ENCODE measurements at places on chromosomes 2 and 18. TPM values are rescaled to one million over a fixed set of nuclear protein-coding genes. Genes with fewer than 3 reads are reported as not detected.

DNA sequence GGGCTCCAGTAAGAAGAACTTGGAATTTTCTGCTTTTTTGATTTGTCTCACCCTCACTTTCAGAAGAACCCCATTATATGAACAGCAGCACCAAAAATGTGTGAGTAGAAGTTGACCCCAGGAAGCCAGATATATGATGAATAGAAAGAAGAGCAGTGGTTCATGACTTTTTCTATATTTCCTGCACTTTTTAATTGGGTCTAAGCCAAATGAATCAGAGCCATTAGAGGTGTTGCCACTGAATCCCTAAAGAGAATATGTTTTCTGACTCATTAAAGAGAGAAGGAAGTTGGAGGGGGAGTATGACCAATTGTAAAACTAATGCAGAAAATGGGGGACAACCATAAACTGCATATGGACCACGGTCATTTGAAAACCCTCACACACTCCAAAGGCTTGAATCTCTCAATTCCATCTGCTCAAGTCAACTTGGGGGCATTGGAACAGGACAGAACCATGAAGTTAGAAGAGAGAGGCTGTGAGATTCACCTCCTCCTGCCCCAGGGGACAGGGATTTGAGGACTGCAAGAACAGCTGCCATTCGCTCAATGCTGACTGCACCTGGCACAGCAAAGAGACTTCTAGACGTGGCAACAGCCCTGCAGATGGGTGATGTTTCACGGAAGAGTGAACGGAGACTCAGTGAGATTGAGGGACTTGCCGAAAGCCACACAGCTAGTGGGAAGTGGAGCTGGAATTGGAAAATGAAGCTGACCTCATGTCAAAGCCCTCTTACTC lies 3.0 kb downstream of the DAPL1 start:
- DNase-seq, result no peak

- peak; percentile 50 for DNase-seq
Measured at GRCh38 chr2:64859312-64860212, 129.6 kb upstream of the SLC1A4 start.

DNA sequence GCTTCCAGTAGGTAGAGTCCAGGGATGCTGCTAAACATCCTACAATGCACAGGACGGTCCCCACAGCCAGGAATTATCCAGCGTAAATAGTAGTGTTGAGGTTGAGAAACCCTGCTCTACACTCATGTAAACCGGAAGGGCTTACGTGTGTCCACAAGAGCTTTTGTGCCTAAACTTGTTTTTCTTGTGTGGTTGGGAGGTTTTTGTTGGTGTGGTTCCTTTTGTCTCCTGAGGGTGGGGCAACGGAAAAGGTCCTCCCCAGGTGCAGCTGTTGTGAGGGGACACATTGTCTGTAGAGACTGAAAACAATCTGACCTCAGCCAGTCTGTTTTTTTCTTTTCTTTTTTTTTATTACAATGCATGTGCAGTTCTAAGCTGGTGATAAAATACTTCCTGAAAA lies 72.7 kb upstream of the MGAT5 start:
- DNase-seq, result no peak

DNA sequence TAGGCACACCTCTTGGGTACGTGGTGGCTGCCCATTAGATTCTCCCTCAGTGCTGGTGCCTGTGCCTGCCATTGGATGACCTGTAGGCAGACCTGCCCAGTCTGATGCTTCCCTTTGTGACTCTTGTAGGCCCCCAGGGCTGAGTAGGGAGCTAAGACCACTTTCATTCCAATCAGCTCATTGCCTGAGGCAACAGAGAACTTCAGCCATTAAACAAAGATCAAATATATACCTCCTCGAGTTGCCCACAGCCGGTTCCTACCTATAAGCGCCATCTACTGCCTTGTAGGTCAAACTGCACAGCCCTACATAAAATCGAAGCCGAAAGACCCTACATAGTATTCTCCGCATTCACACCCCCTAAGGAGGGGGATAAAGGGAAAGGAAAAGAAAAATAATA lies 184.6 kb downstream of the ETAA1 start:
- no peak for DNase-seq

DNA sequence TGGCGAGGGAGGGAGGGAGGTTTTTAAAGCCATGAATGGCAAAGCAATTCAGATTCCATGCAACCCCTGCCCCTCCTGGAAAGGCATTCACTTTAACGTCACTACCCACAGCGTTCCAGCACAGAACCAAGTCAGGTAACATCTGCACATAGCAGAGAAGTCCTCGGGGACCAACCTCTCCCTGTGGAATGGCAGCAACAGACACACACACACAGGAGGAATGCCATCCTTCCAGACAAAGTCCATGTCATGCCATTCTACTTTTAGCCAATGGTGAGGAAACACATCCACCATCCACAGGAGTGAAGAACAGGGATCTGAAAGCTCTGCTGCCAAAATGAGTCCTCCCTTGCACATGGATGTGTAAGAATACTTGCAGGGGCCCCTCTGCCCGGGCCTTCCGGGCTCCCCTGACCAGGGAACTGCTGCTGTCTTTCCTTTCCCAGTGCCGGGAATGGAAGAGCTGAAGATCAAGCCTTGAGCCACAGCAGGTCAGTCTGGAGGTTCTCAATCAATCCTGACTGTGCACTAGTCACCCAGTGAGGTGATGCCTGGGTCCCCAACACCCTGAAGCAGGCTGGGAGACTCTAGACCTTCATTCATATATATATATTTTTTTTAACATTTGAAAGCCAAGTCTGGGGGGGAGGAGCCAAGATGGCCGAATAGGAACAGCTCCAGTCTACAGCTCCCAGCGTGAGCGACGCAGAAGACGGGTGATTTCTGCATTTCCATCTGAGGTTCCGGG lies 63.7 kb downstream of the UXS1 start:
- DNase-seq, result no peak

DNA sequence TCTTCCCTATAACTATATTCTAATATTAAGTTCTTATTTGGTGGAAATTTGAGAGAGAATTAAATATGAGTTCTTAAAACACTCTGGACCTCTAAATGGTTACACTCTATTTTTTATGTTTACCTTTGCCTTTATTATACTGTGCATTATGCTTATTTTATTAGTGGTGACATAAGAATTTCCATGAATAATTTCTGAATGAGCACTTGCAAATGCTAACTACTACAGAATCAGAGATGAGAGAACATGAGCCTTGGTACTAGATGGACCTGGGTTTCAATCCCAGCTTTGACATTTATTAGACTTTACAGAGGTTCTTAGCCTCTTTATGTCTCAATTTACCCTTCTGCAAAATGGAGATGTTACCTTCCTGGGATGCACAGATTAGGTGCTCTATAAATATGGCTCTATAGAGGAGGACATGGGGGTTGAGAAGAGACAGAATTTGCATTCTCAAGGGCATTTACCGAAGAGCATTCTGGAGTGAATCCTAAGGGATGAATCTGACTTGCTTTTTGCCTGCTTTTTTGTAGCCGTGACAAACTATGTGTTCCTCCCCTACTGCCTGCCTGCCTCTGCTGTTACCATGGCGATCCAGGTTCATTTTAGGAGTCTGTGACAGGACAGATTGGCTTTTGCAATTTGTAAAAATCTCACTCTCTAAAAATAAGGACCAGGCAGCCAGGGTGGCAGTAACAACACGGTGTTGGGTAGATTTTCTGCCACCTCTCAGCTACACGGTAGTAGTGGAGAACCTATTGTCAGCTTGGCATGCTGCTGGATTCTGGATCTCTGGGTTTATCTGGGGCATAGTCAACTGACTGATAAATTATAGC lies 20.7 kb upstream of the CNRIP1 start:
- no peak for DNase-seq

- DNase-seq, result peak; percentile 44
Measured at GRCh38 chr2:173414823-173415322, 60.2 kb downstream of the CDCA7 start.

- DNase-seq, result no peak
Measured at GRCh38 chr18:39340418-39340817, 1774.8 kb upstream of the CELF4 start.

Gene SERPINB12
- total RNA-seq, result not detected

Gene GREB1
- 0.07 TPM for total RNA-seq

Gene CRYGC
- not detected for total RNA-seq

Gene SLC4A1AP
- 25.8 TPM for total RNA-seq

Gene YIPF4
- 17.0 TPM for total RNA-seq

Gene CHCHD5
- total RNA-seq, result 42.3 TPM

Gene PTPRM
- 63.2 TPM for total RNA-seq

Gene MOCOS
- total RNA-seq, result 5.7 TPM
